ENCODE measurements at places on chromosomes 16 and 17. TPM values are rescaled to one million over a fixed set of nuclear protein-coding genes. Genes with fewer than 3 reads are reported as not detected.
A peak's percentile ranks its signal among the peaks of the same experiment; 100 is the strongest.

DNA sequence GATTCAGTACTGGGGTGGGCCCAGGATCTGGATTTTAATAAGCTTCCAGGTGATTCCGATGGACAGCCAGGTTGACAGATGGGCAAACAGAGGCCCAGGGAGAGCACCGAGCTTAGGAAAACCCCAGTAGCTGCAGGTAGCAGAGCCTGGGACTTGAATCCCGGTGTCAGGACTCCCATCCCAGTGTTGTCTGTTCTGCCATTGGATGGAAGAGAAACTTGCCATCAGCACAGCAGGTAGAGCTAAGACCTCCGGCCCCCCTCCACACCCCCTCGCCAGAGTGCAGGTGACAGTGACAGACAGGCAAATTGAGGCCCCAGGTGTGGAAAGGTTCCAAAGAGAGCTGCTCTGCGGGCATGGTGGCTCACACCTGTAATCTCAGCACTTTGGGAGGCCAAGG lies 12.4 kb downstream of the KATNB1 start:
- no peak overlapping the region for H3K4me3 ChIP-seq
- no peaks in the 10 kb centered on the region for H3K36me3 ChIP-seq
- no peak overlapping the region for H3K27ac ChIP-seq
- no peaks in the 10 kb centered on the region for H3K4me1 ChIP-seq
- no peaks in the 10 kb centered on the region for H3K27me3 ChIP-seq

DNA sequence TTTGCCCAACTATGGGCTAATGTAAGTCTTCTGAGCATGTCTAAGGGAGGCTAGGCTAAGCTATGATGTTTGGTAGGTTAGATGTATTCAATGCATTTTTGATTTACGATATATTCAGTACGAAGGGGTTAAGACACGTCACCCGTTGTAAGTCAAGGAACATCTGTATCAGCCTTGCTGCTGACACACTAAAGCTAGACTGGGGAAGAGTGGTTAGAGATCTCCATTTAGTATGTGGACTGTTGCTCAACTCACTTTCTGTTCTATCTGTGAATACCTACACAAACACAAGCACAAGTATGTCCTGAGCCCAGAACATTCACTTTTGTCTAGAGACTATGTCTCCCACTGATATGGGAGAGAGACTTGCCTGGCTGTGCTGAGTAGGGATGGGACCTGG lies 71.5 kb downstream of the VMP1 start:
- no peak for DNase-seq
- H3K27ac ChIP-seq = no peak overlapping the region
- H3K27me3 ChIP-seq = no peaks in the 10 kb centered on the region
- H3K4me3 ChIP-seq = no peak overlapping the region

Gene TP53TG3B
- not detected for total RNA-seq

DNA sequence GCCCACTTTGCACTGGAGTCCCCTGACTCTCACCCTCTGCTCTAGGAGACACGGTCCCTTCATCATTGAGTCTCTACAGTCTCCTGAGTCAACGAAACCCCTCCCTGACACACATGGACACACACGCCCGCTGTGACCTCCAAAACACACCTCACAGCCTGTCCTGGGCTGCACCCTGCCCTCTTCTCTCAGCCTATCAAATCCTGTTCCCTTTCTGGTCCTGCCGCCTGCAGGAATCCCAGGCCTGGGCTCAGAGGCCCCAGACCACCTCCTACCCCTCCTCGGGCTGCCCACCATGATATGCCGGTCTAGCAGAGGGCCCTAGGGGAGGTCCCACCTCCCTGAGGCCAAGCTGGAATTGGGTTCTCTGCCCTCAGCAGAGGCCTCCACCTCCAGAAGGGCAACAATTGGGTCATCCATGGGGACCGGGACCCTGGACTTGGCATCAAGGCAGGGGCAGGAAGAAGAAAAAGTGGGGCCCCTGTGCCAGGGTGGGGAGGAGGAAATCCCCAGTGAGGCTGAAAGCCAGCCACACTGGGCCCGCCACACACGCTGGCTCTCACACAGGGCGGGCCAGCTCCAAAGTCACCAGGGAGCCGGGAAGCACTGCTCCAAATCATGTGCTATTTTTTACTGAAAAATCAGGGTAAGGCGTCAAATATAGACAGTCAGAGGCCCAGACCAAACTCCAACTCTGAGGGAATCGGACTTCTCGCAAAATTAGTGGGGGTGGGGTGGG lies 3.4 kb downstream of the PPP1R9B start:
- DNase-seq = no peak
- H3K36me3 ChIP-seq = no peaks in the 10 kb centered on the region
- peak overlapping the region; percentile 95 for H3K4me3 ChIP-seq
- peak overlapping the region; percentile 93 for H3K27ac ChIP-seq
- H3K27me3 ChIP-seq = no peaks in the 10 kb centered on the region
- H3K4me1 ChIP-seq = peaks cover 40% of the 10 kb centered on the region

Gene VASN
- 12.8 TPM for total RNA-seq

Gene KRTAP2-4
- total RNA-seq = not detected

Gene KRTAP9-8
- not detected for total RNA-seq

DNA sequence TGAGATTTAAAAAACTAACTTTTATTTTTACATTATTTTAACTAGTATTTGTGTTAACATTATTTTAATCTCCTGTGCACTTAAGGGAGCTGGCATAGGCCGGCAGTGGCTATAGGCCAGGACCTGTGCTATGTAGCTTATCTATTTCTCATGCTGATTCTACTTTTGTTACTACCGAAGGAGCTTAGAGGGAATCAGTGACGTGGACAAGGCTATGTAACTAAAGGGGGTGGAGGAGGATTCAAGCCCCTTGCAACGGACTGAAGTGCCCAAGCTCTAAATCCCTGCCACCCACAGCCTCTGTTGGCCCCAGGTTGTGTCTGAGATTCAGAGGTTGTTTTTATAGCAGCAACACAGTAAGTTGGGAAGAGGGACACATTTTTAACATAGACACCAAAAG lies 356.4 kb downstream of the WWOX start:
- no peaks in the 10 kb centered on the region for H3K27me3 ChIP-seq
- H3K27ac ChIP-seq = no peak overlapping the region
- DNase-seq = no peak
- no peaks in the 10 kb centered on the region for H3K4me1 ChIP-seq
- H3K36me3 ChIP-seq = no peaks in the 10 kb centered on the region
- H3K4me3 ChIP-seq = no peak overlapping the region

- DNase-seq = no peak
- H3K27me3 ChIP-seq = no peaks in the 10 kb centered on the region
- no peak overlapping the region for H3K4me3 ChIP-seq
- H3K36me3 ChIP-seq = no peaks in the 10 kb centered on the region
These were observed 150.5 kb upstream of the SOX9 start for GRCh38 chr17:71970312-71970711.

DNA sequence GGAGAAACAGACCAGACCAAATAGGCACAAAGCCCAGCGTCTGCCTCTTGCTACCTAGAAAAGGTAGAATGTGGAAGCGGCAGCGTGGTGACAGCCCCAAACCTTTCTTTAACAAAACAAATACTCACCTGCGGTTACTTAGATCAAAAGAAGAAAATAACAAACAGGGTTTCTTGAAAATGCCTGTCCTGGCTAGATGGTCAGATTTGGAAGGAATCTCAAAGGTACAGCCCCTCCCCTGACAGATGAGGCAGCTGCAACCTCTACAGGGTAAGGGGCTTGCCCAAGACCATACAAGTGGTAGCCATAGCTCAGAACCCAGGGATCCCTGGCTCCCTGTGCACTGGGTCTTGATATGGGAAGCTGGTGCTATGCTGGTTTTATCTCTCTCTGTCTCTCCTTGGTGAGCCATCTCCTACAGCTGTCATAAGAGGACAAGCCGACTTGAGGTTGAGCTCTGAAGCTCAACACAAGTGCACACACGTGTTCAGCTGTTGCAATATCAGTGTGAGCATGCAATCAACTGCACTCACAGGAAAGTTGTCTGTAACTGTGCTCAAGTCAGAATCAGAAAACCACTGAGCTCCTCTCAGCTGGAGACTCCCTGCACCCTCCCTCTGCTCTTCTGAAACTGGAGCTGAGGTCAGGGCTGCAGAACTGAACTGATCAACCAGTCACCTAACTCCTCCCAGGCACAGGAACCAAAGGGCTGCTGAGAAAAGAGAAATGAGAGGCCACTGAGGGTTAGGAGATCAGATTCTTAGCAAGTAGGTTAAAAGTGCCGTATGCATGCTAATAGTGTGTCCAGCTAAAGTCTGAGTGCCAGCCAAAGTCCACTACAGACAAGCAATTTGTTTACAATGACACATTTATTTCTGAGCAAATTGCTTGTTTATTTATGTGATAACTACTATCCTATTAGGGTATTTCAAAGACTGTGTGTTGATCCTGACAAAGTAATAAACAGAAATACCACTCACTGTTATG lies 6.1 kb upstream of the RNF157 start:
- peaks cover 56% of the 10 kb centered on the region for H3K4me1 ChIP-seq
- H3K27me3 ChIP-seq = no peaks in the 10 kb centered on the region

DNA sequence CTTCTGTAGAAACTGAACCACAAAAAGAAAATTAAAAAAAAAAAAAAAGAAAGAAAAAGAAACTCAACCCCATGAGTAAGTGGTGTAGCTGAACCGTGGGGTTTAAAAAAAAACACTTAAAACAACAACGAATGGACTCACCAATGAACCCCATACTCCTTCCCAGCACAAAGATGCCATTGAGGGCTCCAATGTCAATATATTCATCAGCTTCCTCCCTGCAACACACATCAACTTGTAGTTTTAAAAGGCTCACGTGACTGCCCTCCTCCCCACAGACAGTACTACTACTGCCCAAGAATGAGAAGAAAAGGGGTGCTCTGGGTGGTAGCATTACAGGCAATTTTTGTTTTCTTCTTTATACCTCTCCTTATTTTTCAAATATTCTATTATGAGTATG lies 3.3 kb upstream of the KLHL11 start:
- H3K27me3 ChIP-seq = no peaks in the 10 kb centered on the region
- no peaks in the 10 kb centered on the region for H3K36me3 ChIP-seq
- no peak overlapping the region for H3K27ac ChIP-seq
- no peak overlapping the region for H3K4me3 ChIP-seq

Gene FNDC8
- total RNA-seq = not detected

GRCh38 chr16:86403085-86403484 lies 107.2 kb upstream of the FOXF1 start:
- H3K4me3 ChIP-seq = no peak overlapping the region
- no peaks in the 10 kb centered on the region for H3K4me1 ChIP-seq
- DNase-seq = no peak
- H3K27ac ChIP-seq = no peak overlapping the region
- H3K27me3 ChIP-seq = no peaks in the 10 kb centered on the region

DNA sequence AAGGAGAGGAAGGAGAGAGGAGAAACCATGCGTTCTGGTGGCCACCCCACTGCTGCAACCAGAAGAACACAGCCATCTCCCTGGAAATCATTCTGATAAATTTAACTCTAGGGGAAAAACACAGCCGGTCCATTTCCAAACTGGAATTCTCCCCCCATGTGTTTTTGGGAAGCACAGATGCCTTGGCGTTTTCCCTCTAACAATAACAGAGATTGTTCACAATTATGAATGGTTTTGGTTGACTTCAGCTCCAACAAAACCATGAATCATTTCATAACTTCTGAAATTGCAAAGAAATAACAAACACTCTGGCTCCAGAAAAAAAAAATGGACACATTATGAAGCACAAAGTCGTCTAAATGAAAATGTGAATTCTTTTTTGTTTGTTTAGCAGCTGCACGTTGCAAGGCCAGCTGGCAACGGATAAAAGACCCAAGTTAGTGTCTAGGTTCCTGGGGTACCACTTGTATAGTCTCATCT lies 46.2 kb downstream of the GNAO1 start:
- no peaks in the 10 kb centered on the region for H3K4me1 ChIP-seq
- no peak overlapping the region for H3K27ac ChIP-seq
- H3K27me3 ChIP-seq = no peaks in the 10 kb centered on the region
- DNase-seq = no peak
- no peaks in the 10 kb centered on the region for H3K36me3 ChIP-seq

Gene KRTAP16-1
- not detected for total RNA-seq

DNA sequence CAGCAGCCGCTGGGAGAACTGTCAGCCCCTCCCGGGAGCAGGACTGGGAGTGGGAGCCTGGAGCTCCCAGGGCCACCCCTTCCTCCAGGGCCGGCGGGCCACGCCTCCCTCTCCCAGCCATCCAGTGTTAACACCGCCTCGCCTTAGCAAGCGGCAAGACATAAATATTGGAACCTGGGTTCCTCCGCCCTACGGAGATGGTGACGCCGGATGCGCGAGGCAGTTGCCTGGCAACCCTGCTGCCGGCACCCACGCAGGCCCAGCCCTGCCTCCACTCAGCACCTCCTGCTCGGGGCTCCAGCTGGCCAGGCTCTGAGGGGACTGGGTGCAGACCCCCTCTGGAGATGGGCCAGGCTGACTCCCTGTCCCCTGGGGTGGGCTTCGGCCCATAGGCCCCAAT lies 27.4 kb upstream of the CACNA1H start:
- no peak overlapping the region for H3K4me3 ChIP-seq
- no peaks in the 10 kb centered on the region for H3K36me3 ChIP-seq
- no peaks in the 10 kb centered on the region for H3K4me1 ChIP-seq
- no peak for DNase-seq
- H3K27me3 ChIP-seq = peaks cover 5% of the 10 kb centered on the region
- no peak overlapping the region for H3K27ac ChIP-seq

DNA sequence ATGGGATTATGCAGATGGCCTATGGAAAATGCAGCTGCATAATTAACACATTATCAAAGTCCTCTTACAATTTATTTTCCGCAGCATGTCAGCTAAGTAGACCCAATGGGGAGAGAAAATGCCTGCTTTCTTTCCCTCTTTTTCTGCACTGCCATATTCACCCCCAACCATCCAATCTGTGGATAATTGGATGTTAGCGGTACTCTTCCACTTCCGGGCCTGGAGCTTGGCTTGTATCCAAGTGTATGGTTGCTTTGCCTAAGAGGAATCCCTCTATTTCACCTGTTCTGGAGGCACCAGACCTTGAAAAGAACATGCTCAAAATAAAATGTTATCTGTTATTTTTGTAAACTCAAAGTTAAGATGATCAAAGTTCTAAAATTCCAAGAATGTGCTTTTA lies 41.1 kb upstream of the CACNG3 start:
- H3K4me3 ChIP-seq = no peak overlapping the region
- no peaks in the 10 kb centered on the region for H3K36me3 ChIP-seq
- no peaks in the 10 kb centered on the region for H3K4me1 ChIP-seq
- no peak overlapping the region for H3K27ac ChIP-seq
- DNase-seq = no peak

Gene CCDC78
- total RNA-seq = not detected

- H3K4me3 ChIP-seq = no peak overlapping the region
- H3K4me1 ChIP-seq = no peaks in the 10 kb centered on the region
- peaks cover 44% of the 10 kb centered on the region for H3K36me3 ChIP-seq
- H3K27me3 ChIP-seq = no peaks in the 10 kb centered on the region
- no peak for DNase-seq
- H3K27ac ChIP-seq = no peak overlapping the region
These were observed 9.5 kb downstream of the TXNL4B start for GRCh38 chr16:72083778-72084404.

Gene MILR1
- 2.2 TPM for total RNA-seq

Gene ANKRD40CL
- total RNA-seq = not detected

GRCh38 chr16:396605-397004 lies 394 bp upstream of the NME4 start:
- DNase-seq = no peak
- H3K4me3 ChIP-seq = peak overlapping the region; percentile 39
- no peaks in the 10 kb centered on the region for H3K36me3 ChIP-seq
- peak overlapping the region; percentile 77 for H3K27ac ChIP-seq

Gene CLEC10A
- 2.8 TPM for total RNA-seq

All from gastrocnemius medialis (tissue), 4 donors.